Fibroblast of skin of right quadriceps (primary cell): ENCODE measurements at places on chromosomes 4 and X.

DNA sequence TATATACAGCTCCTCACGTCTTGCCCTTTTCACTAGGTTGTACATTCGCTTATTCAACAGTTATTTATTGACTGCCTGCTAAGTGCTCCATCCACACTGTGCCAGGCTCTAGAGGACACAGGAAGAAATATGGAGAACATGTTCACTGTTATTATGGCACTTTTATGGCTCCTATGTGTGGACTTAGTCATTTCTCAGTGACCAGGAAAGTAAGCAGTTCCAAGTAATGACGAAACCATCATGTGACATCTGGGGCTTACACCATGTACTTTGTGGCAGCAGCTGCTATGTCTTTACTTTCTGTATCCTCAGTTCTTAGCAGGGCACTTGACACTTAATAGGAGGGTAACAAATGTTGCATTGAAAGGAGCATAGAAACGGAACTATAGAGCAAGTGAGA lies 278.0 kb downstream of the ANK2 start:
- no peak for DNase-seq

DNA sequence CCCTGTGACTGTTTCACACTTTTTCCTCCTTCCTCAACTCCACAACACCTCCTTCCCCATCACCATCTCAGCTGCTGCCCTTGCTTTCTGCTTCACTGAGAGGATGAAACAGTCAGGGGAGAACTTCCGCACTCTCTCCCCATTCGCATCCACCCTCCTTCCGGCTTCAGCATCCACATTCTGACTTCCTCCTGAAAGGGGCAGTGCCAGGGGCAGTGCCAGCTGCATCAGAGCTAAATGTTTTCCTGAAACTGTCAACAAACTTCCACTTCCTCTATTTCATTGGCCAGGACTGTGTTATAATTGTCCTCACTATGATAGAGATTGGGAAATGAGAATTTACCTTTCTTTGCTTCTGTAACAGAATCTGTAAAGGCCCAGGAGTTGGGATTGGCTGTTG lies 18.2 kb upstream of the RASL11B start:
- DNase-seq: no peak

DNA sequence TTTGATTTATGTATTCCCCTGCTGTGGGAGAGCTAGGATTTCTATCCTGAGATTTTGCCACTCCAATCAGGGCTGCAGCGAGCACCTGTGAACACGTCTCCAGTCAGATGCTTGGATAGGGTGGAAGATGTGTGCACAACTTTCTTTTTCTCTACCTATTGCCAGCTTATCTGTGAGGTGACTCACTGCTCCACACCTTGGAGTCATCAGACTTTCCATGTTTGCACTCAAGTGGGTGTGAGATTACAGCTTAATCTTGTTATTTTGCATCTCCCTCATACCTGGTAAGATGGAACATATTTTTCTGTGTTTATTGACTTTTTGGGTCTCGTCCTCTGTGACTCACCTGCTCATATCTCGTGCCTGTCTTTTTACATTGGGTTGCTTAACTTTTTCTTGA lies 32.2 kb downstream of the PSAPL1 start:
- no peak for DNase-seq

GRCh38 chr4:155042014-155042413 lies 166.4 kb upstream of the NPY2R start:
- no peak for DNase-seq

DNA sequence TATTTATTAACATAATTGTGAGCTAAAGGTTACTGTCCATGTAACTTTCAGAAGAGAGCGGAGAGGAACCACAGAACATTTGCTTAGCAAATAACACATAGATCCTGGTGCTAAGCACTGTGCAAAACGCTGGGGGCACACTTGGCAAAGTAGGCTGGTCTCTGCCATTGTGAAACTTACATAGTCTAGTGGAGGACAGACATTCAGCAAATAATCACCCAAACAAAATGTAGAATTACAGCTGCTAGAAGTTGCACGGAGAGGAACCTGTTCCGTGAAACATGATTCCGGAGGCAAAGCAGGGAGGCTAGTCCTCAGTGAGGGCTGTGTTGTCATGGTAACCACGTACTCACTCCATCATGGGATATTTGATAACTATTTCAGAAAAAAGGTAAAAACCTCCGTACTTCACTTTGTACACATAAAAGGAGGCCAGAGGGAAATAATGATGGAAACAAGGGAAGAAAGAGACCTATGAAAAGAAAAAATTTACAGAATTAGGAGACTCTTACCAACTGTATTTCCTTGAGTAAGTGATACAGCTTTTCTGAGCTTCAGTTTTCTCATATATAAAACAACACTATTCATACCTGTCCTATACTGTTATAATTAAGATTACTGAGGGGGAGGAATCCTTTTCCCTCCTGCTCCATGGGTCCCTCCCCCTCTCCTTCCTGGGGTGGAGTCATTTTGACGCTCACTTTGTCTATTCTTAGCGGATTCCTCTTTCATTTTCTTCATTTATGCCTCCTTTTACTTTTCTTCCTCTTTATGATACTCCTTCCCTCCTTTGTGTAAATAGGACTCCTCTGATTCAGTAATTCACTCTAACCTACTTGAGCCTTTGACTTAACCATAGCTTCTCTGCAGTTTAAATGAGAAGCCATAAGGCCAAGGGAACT lies 825 bp upstream of the RASGEF1B start:
- no peak for DNase-seq

DNA sequence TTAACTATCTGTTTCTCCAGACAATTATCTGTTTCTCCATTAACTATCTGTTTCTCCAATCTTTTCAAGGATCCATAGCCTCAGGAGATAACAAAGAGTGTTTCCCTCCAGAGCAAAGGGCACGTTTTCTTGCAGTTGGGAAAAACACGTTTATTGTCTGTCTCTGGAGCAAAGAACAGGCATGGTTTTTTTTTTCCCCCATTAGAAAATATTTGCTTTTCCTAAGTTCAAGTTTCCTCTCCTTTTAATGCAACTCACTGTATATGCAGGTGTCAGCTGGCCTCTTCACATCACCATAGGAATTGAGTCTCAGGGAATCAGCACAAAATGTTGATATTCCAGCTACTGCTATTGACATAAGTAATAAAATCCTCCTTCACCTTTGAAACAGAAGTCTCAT lies 984.4 kb downstream of the RAB28 start:
- no peak for DNase-seq

DNA sequence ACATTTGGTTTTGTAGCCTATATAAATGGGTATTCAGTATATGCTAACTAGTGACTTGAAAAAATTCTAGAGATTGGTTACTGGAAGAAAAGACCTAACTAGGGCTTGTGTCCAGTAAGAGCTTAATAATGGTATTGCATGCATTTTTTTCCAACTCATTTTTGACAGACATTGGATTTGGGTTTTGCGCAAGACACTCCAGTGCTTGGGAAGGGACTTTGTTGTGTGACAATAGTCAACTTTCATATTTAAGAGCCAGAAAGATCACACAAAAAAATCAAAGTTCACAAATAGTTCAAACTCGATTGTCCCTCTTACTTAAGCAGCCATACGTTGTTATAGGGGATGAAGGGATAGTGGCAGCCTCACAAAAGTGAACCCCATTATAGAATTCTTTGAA lies 1.2 kb upstream of the HSD17B11 start:
- DNase-seq: no peak
